ENCODE measurements at places on chromosomes 2 and 18.

DNA sequence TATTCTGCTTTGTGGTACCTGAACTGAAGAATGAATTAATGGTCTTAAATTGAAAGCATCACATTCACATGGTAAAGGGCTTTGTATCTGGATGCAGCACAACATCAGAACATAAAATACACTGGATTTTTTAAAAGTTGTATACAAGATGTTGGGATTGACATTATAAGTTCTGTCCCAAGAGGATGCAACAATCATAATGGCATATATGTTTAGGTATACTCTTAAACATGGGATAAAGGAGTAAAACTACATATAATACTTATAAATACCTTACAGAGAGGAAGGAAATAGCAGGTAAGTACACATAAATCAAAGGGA lies 171.9 kb downstream of the THADA start:
- no peak for DNase-seq

DNA sequence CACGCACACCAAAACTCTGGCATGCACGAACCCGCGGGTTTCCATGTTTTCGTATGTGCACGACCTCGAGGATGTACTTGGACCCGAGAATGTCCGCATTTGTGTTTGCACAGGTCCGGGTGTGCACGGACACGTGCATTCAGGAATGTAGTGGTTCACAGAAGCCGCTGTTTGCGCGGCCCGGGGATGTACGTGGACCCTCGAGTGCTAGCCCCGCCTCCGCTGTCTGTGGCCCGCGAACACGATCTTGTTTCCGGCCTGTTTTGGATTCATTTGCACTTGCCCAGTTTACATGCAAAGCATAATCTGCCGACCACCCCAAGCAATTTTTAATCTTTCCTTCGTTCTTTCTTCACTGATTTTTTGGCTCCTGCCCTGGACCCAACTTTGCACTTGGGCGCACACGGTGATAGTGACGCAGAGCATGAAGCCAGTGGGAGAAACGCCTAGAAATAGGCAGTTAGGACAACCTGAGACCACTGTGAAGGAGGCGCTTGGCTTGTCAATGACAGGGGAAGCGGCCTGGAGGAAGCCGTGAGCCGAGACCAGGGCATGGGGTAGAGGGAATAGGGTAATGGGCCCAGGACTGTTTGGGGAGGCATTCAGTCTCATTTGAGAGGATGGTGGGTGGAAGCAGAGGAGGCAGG lies 45.4 kb upstream of the PTMA start:
- no peak for DNase-seq

DNA sequence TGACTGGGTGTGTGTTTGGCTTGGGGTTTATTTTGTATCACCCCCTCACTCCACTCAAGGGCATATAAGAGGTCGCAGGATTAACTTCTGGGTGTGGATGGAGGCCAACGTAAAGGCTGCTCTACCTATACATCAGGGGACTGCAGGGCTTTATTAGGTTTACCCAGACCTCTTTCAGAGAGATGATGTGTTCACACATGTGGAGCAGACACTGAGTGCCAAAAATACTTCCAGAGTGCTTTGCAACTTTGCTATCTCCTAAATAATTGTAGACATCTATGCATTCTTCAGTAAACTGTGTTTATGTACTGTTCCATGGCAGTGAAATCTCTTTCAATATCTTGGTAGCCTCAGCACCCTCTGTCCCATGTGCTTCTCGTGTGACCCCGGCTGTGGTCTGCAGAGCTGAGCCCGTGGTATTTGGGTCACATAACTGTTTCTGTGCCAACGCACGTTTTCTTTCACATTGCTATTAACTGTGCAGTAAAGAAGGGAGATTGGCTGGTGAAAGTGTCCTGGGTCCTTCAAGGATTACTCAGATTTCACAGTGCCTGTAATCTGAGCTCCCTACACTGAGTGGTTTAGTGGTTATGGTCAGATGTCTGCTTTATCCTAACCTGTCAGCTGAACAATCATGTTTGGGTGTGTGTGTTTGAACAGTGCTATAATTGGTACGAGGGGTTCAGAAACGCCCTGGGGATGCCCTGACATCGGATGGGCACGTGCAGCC lies 208.1 kb downstream of the VAPA start:
- DNase-seq, result no peak

GRCh38 chr2:146004462-146004861 lies 1484.5 kb upstream of the ZEB2 start:
- no peak for DNase-seq

GRCh38 chr18:69845593-69846506 lies 101.8 kb downstream of the CD226 start:
- no peak for DNase-seq

DNA sequence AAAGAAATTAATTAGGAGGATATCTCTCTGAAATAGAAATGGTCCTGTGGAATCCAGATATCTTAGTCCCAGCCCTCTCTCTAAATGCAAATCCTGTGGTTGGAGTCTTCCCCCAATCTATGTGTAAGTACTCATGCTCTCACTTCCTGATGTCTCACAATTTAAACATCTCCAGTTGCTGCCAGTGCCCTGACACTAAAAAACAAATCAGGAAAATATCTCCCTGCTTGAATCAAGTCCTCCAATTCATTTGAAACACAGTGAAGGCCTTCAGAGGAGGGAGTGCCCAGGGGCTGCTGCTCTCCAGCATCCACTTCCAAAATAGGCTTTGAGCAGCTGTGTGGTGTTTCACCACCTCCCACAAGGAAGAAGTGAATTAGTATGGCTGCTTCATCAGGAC lies 413.8 kb downstream of the RAD51AP2 start:
- DNase-seq, result no peak

GRCh38 chr2:29920631-29921559 lies 491 bp downstream of the ALK start:
- DNase-seq, result peak; percentile 4

- no peak for DNase-seq
These were observed 17.0 kb downstream of the MBOAT2 start for GRCh38 chr2:8986327-8986976.

- DNase-seq, result no peak
These were observed 93.0 kb upstream of the CTDP1 start for GRCh38 chr18:79586436-79587225.

DNA sequence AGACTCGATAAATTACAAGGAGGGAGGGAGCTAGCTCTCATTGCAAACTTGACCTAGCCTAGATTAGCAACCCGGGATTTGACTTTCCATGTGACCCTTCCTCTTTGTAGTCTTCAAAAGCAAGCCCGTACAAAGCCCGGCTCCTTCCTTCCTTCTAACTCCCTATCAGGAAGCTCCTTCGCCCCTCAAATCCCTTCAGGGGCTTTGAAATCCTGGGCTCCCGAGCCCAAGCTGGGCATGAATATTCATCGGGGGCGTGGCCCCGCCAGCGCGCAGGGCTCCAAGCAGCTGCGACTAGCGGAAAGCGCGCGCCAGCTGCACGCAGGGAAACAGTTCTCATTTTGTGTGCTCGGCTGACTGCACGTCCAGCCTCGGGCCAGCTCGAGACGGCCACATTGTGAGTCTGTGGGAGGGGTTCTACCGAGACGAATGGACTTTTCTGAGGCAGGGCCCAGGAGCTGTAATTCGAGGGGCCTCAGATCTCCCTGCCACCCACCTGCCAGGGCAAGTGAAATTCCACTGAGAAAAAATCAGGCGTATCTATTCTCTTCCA lies 84.0 kb upstream of the PELI1 start:
- DNase-seq, result peak; percentile 59

GRCh38 chr18:22466608-22467395 lies 49.1 kb upstream of the CTAGE1 start:
- DNase-seq, result no peak

DNA sequence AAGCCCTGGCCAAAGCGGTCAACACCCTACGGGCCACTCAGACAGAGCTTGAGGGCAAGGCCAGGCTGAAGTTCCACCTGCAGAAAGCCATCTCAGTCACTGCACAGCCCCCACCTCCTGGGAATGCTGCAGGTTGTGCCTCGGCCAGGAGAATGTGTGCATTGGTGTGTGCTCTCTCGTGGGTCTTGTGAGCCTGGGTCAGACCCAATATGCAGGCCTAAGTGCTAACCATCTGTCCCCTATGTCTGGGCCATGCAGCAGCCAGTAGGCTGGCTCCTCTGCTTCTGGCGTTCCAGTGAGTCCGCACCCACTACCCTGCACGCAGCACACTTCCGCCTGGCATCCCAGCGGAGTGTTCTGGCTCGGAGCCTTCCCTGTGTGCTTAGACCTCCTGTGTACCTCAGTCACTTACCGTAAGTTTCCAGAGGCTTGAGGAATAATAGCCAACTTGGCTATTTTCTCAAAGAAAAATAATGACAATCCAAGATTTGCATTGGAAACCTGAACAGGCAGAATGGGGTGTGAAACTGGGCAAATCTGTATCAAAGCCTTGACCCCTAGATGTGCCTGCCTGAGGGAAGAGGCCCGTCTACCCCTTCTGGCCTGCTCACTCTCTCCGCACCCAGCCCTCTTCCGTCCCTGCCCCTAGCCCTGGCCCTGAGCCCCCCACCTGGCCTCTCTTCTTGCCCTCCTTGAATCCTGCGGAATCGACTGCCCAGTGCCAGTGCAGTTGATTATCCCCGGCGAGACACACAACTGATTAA lies 7.2 kb downstream of the SIX3 start:
- no peak for DNase-seq

DNA sequence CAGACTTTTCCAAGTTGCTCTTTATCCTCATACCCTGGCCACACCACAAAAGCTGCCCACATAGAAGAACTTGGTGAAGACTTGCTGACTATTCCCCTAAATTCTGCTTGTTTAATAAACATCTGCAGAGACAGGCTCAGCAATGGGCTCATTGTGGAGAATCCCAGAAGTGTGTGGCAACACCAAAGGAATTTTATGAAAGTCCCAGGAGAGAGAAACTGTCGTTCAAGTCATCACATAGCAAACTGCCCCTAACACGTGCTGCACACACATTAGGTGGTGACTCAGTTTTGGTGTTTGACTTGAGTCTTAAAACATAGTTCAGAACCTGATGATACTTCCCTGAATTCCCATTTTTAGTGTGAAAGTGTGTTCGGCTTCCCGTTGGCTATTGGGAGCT lies 38.6 kb downstream of the CYP1B1 start:
- DNase-seq, result no peak

GRCh38 chr2:25586726-25587144 lies 86.6 kb downstream of the DTNB start:
- no peak for DNase-seq

DNA sequence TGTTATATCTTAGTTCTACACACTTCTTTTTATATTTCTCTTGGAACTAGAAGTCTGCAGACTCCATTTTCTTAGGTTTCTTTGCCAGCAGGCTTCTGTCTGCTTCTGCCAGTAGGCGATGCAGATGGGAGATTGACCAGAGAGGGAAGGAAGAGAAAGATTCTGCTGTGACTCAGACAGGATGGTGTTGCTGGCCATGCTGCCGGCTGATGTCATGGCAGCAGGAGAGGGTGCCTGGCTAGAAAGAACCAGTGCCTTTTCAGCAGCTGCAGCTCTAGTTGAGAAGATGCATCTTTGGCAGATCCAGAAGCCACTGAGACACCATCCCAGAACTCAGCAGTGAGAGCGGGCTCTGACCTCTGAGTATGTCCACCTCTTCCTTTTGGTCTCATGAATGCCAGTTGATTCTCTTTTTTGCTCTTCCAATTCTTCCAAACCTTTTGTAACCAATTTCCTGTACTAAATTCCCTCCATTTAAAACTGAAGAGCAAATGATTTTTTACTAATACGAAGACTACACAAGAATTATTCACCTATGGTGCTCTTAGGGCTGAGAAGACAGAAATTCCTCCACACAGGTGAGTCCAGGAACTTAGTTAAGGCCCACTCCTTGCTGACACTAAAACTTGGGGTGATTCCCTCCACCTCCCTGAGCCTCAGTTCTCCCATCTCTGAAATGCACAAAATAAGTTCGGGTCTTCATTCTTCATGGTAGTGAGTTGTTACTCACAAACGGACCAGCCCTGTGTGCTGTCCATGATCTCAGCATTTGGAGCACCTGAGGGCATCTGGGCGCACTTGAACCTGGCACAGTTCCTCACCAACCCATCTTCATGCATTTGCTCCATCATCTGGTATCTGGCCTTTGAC lies 200.7 kb downstream of the MYCN start:
- DNase-seq, result no peak

GRCh38 chr2:241035818-241036396 lies 37.5 kb downstream of the SNED1 start:
- no peak for DNase-seq

DNA sequence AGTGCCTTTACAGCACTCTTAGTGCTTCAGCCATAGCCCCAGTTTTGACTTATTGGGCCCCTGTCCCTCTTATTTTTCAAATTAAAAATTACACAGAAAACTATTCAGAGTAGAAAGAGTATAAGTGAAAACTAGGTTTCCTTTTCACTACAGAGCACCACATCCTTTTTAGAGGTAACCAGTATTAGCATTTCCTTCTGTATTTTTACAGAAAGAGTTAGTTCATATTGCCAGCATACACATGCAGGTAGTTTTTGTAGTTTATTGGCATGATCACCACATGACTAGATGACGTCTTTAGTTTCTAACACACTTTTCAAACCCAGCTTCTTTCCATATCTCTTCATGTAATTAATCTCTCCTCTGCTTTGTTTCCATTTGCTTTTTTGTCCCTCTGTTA lies 66.4 kb downstream of the UBE2E3 start:
- no peak for DNase-seq

DNA sequence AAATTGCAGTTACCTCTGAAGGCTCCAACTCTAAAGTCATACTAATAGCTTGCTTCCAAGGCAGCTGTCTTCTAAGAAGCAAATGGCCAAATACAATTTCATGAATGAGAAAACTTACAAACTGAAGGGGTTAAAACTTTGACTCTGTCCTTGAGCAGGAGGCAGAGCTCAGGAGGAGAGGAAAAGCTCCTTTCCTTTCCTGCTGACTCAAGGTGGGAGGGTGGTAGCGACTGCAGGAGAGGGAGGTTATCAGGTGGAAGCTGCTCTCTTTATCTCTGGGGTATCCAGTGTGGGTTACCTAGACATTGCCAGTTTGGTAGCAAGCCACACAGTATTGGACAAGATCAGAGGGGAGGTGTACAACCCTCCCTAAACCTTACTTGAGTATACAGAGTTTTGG lies 2.7 kb upstream of the EFEMP1 start:
- no peak for DNase-seq

DNA sequence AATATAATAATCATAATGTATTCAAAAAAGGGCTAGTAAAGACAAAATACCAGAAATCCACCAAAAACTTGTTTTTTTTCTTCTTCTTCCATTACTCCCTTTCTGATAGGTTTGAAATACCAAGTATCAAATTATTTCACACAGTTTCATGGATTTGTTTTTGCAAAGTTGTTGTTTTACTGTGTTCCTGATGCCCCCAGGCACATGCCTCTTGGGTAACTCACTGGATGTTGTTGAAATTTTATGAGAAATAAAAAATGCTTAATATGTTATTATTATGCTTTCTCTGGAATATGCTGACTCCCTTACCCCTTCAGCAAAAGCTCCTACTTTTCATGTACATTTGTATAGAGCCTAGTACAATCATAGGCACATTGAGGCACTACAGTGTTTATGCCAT lies 419.6 kb downstream of the NRXN1 start:
- DNase-seq, result no peak

- no peak for DNase-seq
These were observed 88.5 kb downstream of the NXPH2 start for GRCh38 chr2:138691667-138692066.
